SIG-M5 (cell line): ENCODE measurements at places on chromosomes 5 and 9.

DNA sequence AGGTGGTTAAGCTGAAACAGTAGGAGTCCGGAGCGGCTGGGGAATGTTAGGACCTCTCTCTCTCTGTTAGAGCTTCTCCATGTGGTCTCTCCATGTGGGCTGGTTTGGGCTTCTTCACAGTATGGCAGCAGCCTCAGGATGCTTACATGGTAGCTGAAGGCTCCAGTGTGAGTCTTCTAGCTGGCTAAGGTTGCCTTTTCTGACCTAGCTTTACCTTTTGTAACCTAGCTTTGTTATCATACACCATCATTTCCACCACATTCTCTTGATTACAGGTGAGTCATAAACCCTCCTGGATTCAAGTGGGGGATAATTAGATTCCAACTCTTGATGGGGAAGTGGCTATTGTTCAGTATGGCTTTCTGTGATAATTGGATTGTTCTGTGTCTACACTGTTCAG, 98.5 kb downstream of the MTREX start:
- DNase-seq: no peak

GRCh38 chr5:72180925-72181324, 73.7 kb downstream of the MAP1B start:
- no peak for DNase-seq

- DNase-seq: no peak
These were observed 41.3 kb downstream of the UGCG start for GRCh38 chr9:111937781-111938426.

DNA sequence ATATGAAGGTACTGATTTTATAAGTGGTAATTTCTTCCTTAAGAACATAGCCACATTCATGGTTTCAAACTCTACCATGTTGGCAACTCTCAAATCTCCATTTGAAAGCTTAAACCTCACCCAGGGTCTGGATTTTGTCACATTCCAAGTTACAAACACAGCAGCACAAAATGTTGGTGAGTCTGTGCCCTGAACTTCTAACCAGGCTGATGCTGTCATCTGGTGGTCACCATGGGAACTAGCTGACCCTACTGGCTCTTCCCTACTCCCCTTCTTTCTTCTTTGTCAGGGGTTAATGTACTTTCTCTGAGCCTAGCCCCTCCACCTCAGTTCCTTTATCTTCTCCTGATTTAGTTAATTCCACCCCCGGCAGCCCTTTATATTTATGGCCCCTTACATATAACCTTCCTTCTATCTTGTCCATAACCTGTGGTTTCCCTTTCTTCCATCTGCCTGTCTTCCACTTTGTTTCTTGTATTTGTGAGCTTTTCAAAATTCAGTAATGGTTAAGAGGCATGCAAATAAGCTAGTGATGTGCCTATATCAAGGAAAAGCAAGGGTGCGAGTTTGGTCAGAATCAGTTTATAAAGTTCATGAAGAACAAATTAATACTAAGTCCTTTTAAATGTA, 35.9 kb downstream of the TGFBR1 start:
- DNase-seq: no peak

GRCh38 chr5:72157625-72157962, 50.3 kb downstream of the MAP1B start:
- no peak for DNase-seq

DNA sequence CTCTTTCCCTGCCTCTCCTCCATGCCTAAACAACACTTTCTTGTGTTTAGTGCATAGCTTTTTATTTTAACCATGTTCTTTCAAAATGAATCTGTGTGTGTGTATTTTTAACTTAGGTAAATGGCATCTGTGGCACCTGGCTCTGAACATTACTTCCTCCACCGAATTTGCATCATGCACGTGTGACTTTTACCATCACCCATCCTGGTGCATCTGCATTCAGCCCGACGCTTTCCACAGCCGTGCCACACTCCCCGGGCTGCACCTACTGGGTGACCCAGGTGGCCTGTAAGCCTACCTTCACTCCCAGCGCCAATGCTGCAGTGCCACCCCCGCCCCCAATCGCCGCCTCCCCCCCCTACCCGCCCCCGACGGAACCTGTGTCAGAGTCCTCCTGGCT, 12.7 kb upstream of the FCN1 start:
- no peak for DNase-seq

DNA sequence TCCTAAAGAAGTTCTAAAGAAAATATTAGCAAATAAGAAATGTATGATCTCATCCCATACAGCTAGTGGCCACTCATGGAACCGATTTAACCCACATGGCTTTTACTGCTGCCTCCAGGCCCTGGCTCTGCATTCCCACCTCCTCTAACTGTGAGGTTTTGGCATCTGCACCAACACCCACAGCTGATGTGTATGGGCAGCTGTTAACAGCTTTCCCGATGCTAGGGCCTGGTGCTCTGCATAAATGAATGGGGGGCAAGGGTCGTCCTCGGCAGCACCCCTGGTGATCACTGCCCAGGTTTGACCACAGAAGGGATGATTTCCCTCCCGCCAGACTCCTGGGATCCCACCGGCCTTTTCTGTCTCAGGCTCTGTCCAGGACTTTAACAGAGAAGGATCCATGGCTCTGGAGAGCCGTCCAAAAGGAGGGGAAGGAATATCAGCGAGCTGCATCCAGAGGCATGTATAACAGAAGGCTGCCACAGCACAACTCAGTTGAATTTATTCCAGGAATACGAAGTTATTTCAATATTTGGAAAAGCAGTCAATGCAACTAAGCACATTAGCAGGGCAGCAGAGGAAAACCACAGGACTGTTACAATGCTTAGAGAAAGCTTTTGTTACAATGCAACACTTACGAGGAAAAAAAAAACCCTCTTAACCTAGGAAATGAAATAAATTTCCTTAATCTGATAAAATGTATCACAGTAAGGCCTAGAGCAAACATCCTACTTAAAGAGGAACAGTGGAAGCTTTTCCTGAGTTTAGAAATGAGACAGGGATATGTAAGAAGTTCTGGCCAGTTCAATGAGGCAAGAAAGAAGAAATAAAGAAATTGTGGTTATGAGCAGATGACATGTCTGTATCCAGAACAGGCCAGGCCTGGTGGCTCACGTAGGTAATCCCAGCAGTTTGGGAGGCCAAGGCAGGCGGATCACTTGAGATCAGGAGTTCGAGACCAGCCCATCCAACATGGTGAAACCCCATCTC, 63.1 kb downstream of the NACC2 start:
- no peak for DNase-seq

DNA sequence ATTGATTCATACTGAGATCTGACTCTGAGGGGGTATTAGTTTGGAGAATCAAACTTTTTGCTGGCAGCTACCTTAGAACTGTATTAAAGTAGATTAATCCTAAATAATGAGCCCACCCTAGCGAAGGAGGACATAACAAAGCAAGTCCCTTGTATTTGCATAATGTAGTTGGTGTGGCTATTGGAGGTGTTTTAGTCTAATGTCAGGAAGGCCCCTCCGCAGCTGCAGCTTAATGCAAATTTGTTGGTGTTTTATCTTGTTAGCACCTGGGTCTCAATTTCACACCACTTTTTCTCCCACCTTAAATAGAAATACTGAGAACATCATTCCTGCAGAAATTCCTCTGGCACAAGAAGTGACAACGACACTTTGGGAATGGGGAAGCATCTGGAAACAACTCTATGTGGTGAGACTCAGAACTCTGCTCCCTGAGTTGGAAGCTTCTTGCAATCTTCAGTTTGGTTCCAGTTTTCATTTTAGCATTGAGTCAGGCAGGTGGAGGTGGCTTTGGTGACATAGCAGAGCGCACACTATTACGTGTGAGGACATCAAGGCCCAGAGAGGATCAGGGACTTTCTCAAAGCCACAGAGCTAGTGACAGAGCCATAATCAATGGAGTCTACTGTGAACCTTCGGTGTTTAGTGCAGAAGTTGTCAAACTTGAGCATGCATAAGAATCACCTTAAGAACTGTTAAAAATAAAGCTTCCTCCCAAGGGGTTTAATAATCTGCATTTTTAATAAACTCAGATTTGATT, 33.9 kb downstream of the DOCK2 start:
- DNase-seq: no peak

DNA sequence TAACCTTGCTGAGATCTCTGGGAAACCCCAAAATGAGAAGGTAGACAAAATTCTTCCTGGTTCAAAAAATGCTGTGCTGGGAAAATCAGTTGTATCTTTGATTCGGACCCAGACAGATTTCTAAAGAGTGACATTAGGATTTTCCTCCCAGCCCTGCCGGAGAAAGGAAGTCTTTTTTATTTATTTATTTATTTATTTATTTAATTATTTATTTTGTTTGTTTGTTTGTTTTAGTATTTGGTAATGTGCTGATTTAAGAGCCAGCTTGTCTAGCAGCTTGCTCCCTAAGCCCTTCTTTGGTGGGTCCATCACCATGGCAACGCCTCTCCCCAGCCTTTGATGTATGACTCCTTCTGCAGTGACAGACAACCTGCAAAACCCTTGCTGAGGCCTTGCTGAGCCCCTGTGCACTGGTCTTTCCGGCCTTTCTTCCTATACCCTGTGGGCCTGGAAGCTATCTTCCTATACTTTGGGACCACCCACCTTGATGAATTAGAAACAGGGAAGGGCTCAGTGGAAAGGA, 60.6 kb upstream of the AFAP1L1 start:
- DNase-seq: no peak

DNA sequence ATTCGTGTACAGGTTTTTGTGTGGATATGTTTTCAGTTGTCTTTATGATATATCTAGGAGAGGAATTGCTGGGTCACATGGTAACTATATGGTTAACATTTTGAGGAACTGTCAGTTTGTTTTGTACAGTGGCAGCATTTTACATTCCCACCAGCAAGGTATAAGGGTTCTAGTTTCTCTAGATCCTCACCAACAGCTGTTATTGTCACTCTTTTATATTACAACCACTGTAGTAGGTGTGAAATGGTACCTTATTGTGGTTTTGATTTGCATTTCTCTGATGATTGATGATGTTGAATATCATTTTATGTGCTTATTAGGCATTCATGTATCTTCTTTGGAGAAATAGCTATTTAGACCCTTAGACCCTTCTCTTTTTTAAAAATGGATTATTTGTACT, 82.9 kb downstream of the CCDC171 start:
- DNase-seq: no peak

- DNase-seq: no peak
These were observed 7.3 kb downstream of the ANKH start for GRCh38 chr5:14864181-14864812.
